Progenitor cell of endocrine pancreas (in vitro differentiated cells): ENCODE measurements at places on chromosomes 12 and 14. TPM values are rescaled to one million over a fixed set of nuclear protein-coding genes. Genes with fewer than 3 reads are reported as not detected.
A peak's percentile ranks its signal among the peaks of the same experiment; 100 is the strongest.

DNA sequence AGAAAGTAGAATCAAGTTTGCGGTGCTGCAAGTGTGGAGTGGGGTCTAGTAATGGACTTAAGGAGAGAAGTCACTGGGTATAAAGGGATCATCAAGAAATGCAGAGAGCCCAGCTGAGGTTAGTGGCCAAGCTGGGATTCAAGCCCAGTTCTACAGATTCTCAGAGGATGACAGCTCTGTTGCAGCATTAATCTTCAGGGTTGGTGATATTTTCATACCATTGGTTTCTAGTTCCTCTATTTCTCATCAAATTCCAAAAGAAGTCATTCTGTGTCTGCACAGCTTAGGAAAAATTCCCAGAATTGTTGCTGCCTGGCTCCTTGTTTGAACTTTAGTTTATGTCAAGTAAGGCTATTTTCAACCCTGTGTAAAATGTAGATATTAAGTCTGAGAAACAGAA, 169.5 kb upstream of the NTF3 start:
- peaks cover 3% of the 10 kb centered on the region for H3K4me1 ChIP-seq
- H3K27ac ChIP-seq, result no peak overlapping the region
- no peaks in the 10 kb centered on the region for H3K36me3 ChIP-seq

GRCh38 chr12:30882706-30883105, 43.8 kb upstream of the TSPAN11 start:
- no peaks in the 10 kb centered on the region for H3K36me3 ChIP-seq
- peaks cover 8% of the 10 kb centered on the region for H3K4me1 ChIP-seq
- peaks cover 15% of the 10 kb centered on the region for H3K27me3 ChIP-seq
- H3K27ac ChIP-seq, result no peak overlapping the region

DNA sequence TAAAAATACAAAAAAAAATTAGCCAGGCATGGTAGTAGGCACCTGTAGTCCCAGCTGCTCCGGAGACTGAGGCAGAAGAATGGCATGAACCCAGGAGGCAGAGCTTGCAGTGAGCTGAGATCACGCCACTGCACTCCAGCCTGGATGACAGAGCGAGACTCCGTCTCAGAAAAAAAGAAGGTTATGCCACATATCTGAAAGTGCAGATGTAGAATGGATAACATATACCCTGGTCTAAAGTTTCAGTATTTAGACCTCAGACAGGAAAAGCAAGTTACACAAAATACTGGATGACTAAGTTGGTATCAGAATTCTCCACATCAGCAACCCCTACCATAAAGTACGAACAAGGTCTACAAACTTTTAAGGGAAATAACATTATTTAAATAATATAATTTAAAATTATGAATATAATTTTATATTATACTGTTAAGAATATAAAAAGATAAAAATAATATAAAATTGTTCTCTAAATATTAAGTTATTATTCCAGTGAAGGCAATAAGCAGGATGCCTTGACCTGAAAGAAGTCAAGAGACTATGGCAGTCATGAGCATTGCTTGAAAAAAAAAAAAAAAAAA, 169.9 kb downstream of the CRADD start:
- H3K4me1 ChIP-seq, result no peaks in the 10 kb centered on the region
- H3K4me3 ChIP-seq, result no peak overlapping the region
- no peak overlapping the region for H3K27ac ChIP-seq
- no peaks in the 10 kb centered on the region for H3K27me3 ChIP-seq
- DNase-seq, result no peak

DNA sequence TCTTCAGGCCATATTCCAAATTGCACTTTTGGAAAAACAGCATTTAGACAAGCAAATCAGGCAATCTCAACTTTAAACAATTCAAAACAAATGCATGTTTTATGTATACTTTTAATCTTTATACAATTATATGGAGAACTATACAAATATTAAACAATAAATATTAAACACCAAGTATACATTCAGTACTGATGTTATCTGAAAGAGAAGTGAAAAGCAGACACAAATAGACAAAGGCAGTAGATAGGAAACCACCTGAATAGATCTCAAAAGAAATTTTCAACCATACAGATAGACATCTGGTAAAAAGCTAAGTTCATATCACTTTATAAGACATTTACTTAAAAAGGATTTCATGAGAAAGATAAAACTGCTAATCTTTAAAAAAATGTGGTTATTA, 65.2 kb downstream of the ZC3H14 start:
- H3K4me3 ChIP-seq, result no peak overlapping the region
- H3K27ac ChIP-seq, result no peak overlapping the region
- H3K4me1 ChIP-seq, result peaks cover 1% of the 10 kb centered on the region
- no peaks in the 10 kb centered on the region for H3K36me3 ChIP-seq
- H3K27me3 ChIP-seq, result no peaks in the 10 kb centered on the region

GRCh38 chr14:73426877-73427276, 31.5 kb downstream of the NUMB start:
- peaks cover 11% of the 10 kb centered on the region for H3K4me1 ChIP-seq
- no peak overlapping the region for H3K4me3 ChIP-seq
- peaks cover 1% of the 10 kb centered on the region for H3K36me3 ChIP-seq
- DNase-seq, result no peak

- H3K36me3 ChIP-seq, result no peaks in the 10 kb centered on the region
- no peak overlapping the region for H3K27ac ChIP-seq
Measured at GRCh38 chr14:64561631-64562030, 11.9 kb downstream of the PPP1R36 start.

- DNase-seq, result peak; percentile 27
- H3K4me1 ChIP-seq, result peaks cover 4% of the 10 kb centered on the region
- H3K4me3 ChIP-seq, result peak overlapping the region; percentile 61
- no peak overlapping the region for H3K27ac ChIP-seq
Measured at GRCh38 chr14:60637479-60638315, 11.6 kb downstream of the SIX1 start.

- no peaks in the 10 kb centered on the region for H3K27me3 ChIP-seq
- no peak overlapping the region for H3K4me3 ChIP-seq
- DNase-seq, result no peak
- H3K27ac ChIP-seq, result peak overlapping the region; percentile 76
- H3K36me3 ChIP-seq, result no peaks in the 10 kb centered on the region
Measured at GRCh38 chr14:68940614-68941185, 38.4 kb downstream of the ACTN1 start.

DNA sequence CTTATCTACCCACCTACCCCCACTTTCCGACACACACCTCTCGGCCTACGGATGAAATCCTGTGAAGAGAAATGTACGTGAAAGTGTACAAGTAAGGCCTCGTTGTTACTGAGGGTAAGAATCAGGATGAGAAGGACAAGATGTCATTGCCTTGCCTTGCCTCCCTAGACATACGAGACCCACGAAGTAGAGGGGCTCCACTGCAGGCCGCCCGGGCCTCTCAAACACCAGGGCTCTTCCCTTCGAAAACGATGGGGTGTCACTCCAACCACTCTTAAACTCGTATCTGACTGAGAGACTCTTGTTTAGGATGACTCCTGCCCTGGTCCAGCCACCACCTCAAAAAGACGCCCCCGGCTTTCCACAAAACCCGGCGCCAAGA, 498 bp downstream of the RACGAP1 start:
- peak overlapping the region; percentile 95 for H3K27ac ChIP-seq
- H3K4me1 ChIP-seq, result peaks cover 8% of the 10 kb centered on the region
- no peak for DNase-seq
- peak overlapping the region; percentile 97 for H3K4me3 ChIP-seq
- no peaks in the 10 kb centered on the region for H3K27me3 ChIP-seq

- peak overlapping the region; percentile 82 for H3K4me3 ChIP-seq
- no peak overlapping the region for H3K27ac ChIP-seq
- peaks cover 22% of the 10 kb centered on the region for H3K27me3 ChIP-seq
- DNase-seq, result no peak
Measured at GRCh38 chr14:33951183-33951840, 438 bp upstream of the EGLN3 start.

- peak; percentile 55 for DNase-seq
- no peaks in the 10 kb centered on the region for H3K36me3 ChIP-seq
- peak overlapping the region; percentile 81 for H3K27ac ChIP-seq
- H3K4me3 ChIP-seq, result no peak overlapping the region
- H3K4me1 ChIP-seq, result peaks cover 50% of the 10 kb centered on the region
Measured at GRCh38 chr14:76917158-76917596, 91.0 kb downstream of the LRRC74A start.

DNA sequence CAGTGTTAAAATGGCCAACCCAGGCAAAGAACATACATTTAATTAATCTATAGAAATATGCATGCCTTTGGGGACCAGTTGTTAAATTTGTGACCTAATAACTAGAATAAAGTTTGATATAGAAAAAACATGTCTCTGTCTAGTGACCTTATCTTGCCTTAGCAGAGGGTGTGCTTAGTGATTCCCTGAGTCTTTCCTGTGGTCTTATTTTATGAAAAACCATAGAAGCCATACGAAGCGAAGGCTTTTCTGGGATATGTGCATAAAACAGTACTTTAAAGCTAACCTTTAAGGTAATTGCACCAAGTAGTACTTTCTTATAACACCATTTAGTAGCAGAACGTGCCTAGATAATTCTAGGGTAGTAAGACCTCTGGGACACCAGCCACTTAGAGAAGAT, 379.4 kb downstream of the ZFP36L1 start:
- no peak overlapping the region for H3K27ac ChIP-seq
- H3K27me3 ChIP-seq, result no peaks in the 10 kb centered on the region
- H3K4me3 ChIP-seq, result no peak overlapping the region
- no peak for DNase-seq
- H3K4me1 ChIP-seq, result peaks cover 31% of the 10 kb centered on the region
- no peaks in the 10 kb centered on the region for H3K36me3 ChIP-seq

DNA sequence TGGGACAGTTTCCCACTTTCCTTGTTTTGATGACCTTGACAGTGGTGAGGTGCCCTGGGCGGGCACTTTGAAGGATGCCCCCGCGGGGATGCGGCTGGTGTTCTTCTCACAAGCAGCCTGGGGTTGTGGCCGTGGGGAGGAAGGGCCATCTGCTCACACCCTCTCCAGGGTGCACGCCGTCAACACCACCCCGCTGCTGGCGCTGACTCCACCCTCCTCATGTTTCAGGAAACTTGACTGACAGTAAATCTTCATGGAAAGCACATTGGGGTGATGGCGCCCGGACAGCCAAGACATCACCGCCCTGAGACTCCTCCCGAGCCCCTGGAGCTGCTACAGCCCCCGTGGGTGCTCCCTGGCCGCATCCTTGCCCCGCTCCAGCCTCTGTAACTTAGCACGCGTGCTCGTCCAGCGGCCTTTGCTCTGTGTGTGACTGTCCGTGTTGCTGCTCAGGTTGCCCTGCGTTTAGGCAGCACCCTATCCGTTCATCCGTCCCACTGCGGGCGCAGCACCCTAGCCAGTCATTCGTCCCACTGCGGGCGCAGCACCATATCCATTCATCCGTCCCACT, 150.2 kb upstream of the C14orf180 start:
- H3K27me3 ChIP-seq, result peaks cover 13% of the 10 kb centered on the region
- H3K4me3 ChIP-seq, result no peak overlapping the region
- no peak for DNase-seq
- no peaks in the 10 kb centered on the region for H3K4me1 ChIP-seq
- peak overlapping the region; percentile 20 for H3K27ac ChIP-seq
- H3K36me3 ChIP-seq, result no peaks in the 10 kb centered on the region

GRCh38 chr14:55354500-55354899, 57.1 kb downstream of the ATG14 start:
- H3K4me3 ChIP-seq, result no peak overlapping the region
- no peaks in the 10 kb centered on the region for H3K27me3 ChIP-seq
- peaks cover 1% of the 10 kb centered on the region for H3K4me1 ChIP-seq
- H3K27ac ChIP-seq, result peak overlapping the region; percentile 73

RAD9B gene
- 0.24 and 0.33 TPM in 2 replicates for total RNA-seq

KRT82 gene
- total RNA-seq, result not detected in 2 replicates

C12orf42 gene
- total RNA-seq, result 0.29 TPM in 1 of 2 replicates, not detected in the other

SLC39A2 gene
- total RNA-seq, result not detected in 2 replicates

ADGRD1 gene
- total RNA-seq, result 4.0 and 6.6 TPM in 2 replicates

RNFT2 gene
- 31.6 and 32.1 TPM in 2 replicates for total RNA-seq
